ENCODE measurements at places on chromosomes 2 and 18.

- no peak for DNase-seq
Observed at GRCh38 chr18:22699629-22700028, 233.5 kb upstream of the RBBP8 start.

DNA sequence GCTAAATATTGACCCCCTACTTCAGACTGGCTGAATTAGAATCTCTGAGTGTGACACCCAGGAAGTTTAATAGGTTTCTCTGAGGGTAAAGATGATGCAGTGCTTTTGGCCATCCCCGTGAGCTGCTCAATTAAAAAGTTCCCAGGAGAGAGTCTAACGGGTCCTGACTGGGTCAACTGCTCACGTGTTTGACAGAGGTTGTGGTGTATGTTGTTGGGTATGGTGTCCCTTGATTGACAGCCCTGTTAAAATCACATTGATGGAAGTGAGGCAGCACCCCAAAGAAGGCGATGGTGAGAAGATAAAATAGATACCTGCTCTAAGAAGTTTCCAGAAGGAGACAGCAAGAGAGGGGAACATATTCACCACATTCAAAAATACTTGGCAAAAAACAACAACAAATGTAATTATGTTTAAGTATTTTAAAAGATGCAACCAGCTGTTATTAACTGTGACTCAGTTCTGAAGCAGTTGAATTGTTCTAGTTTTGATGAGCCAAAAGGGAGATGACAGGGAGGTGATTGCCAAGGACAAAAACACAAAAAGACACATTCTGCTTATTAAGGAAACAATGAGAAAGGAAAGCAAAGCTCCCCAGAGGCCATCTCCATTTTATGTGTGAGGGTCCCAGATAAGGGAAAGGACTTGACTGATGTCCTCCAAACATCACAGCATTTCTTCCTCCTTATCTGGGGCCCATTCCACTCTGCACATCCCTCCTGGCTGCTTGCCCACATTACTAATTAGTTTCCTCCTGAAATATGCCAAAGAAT lies 11.5 kb upstream of the GMCL1 start:
- DNase-seq = no peak

GRCh38 chr2:163697846-163698637 lies 37.8 kb downstream of the FIGN start:
- DNase-seq = peak; percentile 53

DNA sequence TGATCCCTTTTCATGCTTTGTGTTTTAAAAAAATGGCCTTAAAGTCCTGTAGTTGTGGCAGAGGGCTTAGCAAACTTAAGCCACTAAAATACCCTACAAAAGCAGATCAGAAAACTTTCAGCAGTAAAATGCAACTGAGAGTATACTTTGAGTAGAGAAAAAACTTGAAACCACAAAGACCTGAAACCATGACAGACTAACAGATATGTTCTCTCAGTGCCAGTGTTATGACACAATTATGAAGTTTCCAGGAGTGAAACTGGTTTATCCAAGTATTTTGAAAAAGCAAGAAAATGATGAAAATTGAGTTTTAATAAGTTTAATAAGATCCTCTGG lies 74.5 kb downstream of the SPRED2 start:
- no peak for DNase-seq

DNA sequence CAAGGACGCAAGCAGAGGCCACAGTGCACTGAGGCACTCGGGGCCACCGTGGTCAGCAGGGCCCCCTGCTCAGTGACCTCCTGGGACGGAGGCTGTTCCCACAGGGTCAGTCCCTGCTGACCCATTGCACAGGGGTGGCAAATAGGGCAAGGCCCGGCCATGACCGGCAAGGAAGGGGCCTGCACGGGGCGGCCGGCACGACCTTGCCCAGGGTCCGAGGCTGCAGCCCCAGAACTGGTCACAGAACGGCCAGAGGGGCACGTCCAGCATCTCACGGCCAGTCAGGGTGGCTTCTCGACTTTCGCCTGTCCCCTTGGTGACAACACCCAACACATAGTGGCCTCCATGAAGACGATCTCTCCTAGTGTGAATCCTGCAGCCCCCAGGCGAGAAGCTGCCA lies 27.6 kb upstream of the OTOS start:
- DNase-seq = no peak

DNA sequence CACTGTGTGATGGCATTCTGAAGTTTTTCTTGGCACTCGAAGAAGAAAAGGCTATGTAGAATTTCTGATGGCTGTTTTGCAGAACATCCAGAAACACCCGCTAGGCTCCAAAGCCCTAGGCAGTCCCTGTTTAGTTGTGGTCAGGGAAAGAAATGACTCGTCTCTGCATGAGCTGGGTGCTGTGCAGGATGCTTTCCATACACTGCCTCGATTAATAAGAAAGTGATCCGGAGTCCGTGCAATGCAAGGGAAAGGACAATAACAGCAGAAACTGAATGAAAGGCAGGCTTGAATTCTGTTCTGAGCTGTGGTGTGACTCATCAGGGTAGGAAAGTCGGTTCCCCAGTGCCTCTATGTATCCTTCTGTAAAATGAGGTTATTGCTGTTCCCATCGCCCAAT lies 18.7 kb downstream of the MAPRE3 start:
- no peak for DNase-seq

GRCh38 chr2:233803994-233804393 lies 25.9 kb downstream of the MROH2A start:
- no peak for DNase-seq

GRCh38 chr2:8850845-8851487 lies 13.6 kb upstream of the KIDINS220 start:
- DNase-seq = no peak

- DNase-seq = peak; percentile 31
Observed at GRCh38 chr2:24024018-24024417, 14.1 kb downstream of the MFSD2B start.

- DNase-seq = no peak
Observed at GRCh38 chr2:130728007-130728454, 839 bp upstream of the GPR148 start.

DNA sequence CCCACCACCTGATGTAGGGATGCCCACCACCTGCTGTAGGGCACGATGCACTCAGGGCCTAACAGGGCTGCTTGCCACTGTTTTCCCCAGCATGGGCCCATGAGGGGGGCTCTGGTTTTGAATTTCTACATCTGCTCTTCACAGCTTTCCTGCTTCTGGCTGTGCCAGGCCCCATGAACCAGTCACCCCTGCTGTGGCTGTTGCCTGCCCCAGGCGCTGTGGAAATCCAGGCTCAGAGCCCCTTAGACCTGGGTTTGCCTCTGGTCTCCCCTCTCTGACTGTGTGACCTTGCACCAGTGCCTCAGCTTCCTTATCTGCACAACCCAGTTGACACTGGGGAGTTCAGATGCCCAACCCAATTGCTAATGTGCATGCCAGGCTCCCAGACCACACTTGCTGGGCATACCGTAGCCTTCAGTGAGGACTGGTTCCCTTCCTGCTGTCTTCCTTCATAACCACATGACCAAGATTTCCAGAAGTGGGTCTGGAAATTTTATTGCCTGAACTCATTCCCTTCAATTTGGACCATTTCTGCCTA lies 6.0 kb upstream of the MLPH start:
- DNase-seq = no peak

- no peak for DNase-seq
Observed at GRCh38 chr2:15555760-15556193, 5.4 kb downstream of the NBAS start.

- no peak for DNase-seq
Observed at GRCh38 chr2:16040271-16041010, 100.1 kb downstream of the MYCN start.

- DNase-seq = no peak
Observed at GRCh38 chr2:241121008-241121407, 18.9 kb upstream of the MTERF4 start.

GRCh38 chr2:171531291-171531690 lies 9.0 kb downstream of the CYBRD1 start:
- DNase-seq = no peak

- DNase-seq = no peak
Observed at GRCh38 chr2:42303252-42303651, 57.8 kb downstream of the COX7A2L start.

- no peak for DNase-seq
Observed at GRCh38 chr2:8672940-8673339, 8.9 kb upstream of the ID2 start.

- DNase-seq = no peak
Observed at GRCh38 chr2:172848519-172848918, 112.9 kb downstream of the RAPGEF4 start.

- no peak for DNase-seq
Observed at GRCh38 chr18:74589811-74590210, 7.9 kb upstream of the ZNF407 start.

DNA sequence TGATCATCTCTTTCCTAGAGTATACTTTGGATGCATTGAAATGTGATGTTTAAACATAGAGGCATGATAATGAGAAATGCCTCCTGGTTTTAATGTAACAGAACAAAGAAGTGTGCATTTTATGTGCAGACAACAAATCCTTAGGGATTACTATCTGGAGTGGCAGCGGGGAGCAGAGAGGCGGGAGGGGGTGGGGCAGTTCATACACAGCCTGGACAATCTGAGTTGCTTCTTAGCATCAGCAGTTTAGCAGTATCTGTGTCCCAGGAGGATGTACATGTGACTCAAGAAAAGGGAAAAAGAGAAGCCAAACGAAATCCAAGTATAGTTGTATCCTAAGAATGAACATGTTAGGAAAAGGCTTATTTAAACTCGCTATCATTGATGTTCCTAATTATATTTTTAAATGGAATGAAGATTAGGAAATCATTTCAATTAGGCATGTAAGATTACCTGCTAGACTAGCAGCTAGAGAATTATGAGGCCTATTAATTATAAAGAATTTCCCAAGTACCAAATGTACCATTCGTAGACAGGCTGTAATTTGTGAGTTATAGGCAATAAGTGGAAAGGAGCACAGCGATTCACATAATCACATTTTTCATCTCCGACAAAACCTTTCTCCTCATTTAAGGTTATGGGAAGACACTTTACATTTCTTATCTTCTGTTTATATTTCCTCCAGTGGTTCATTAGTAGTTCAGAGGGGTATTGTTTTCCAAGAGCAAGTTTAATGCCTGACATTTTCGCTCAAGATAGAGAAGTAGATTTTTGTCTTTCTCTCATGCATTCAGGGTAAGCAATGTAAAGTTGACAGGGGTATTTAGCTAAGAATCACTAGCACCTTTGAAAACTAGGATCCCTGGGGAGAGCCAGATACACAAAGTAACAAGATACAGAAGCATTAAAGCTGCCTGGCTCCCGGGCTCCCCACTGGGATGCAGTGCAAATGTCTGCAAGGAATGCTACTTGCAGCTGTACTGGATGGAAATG lies 141.3 kb upstream of the NOSTRIN start:
- DNase-seq = peak; percentile 72

DNA sequence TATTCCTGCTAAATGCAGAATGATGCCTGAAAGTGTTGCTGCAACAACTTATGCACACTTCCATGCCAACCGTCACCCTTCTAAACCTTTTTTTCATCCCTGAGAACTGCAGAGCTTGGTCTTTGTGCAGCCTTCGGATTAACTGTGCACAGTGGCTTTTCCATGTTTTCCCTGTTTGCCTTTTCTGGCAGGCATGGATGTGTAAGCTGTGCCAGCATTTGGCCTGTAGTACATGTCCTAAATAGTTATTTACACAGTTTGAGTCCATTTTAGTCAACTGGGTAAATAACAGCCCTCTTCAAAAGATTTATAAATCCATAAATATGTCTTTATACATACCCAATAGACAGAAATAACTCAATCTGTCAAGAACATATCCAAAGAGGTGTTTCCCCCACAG lies 31.5 kb downstream of the MEIS1 start:
- DNase-seq = no peak

GRCh38 chr18:809985-810642 lies 1.9 kb downstream of the YES1 start:
- no peak for DNase-seq

DNA sequence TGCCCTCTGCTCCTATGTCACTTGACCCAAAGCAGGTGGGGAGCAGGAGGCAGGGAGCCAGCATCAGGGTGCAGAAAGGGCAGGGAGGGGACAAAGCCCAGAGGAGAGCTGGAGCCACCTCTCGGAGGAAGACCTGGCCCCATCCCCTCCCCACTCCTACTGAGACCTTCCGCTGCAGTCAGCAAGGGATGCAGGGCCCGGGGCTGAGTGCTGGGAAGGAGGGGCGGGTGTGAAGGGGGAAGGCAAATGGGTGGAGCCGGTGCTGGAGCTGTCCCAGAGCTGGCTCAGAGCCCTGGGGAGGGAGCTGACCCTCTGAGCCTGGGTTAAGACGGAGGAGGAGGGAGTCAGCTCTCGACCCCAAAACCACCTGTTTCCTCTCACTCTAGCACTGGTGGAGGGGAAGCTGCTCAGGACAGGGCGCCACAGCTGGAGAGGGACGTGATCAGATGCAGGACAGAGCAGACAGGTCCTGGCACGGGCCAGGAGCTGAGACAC lies 33.8 kb downstream of the HS1BP3 start:
- DNase-seq = peak; percentile 60

- no peak for DNase-seq
Observed at GRCh38 chr18:74870950-74871349, 273.3 kb downstream of the ZNF407 start.
